Fibroblast of skin of right quadriceps (primary cell): ENCODE measurements at places on chromosomes 4 and X.
A peak's percentile ranks its signal among the peaks of the same experiment; 100 is the strongest.

DNA sequence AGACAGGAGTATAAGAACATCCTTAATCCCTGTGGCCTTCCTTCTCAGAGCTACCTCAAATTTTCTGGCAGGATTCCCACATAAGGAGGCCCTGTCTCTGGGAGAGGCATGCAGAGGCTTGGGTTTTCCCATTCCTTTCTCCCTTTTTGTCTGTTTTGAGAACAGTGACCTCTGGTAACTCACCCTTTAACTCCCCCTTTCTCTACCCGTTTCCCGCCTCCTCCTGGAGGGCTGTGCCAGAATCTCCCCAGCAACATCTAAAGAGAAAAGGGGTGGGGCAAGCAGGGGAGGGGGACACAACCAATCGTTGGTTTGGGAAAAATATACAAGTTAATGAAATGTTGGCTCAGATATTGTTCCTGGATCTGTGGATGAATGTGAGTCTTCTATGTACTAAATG, 303.7 kb upstream of the IRS4 start:
- DNase-seq: no peak

DNA sequence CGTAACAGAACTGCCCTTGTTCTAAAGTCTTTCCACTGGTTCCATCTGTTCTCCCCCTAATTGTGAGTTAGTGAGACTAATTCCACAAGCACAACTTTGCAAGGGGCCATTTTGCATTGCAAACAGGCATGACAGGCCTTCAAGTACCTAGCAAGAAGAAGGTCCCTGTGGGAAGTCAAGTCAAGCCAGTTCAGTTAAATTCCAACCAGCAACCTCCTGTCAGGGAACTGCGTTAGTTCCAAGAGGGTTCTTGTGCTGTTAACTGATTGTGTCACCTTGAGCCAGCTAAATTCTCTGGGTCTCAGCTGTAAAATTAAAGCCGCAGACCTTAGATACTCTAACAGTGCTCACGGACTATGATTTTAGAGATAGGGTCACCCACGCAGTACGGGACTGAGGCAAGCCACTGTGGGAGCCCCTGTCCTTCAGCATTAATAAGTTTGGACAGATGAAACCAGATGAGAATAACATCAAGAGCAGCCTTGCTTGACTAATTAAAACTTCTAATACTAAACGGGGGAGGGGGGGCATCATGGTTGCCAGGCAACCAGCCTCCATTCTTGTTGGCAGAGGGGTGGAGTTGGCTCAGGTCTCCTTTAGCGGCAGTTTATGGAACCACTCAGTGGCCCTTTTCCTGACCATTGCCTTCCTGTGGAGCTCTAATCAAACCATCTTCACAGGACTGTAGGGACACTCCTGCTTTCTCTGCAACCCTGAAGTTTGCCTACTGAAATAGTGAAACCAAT, 24.1 kb upstream of the TMEM150C start:
- DNase-seq: no peak

- DNase-seq: no peak
Observed at GRCh38 chr4:165716472-165716871, 156.6 kb upstream of the TLL1 start.

DNA sequence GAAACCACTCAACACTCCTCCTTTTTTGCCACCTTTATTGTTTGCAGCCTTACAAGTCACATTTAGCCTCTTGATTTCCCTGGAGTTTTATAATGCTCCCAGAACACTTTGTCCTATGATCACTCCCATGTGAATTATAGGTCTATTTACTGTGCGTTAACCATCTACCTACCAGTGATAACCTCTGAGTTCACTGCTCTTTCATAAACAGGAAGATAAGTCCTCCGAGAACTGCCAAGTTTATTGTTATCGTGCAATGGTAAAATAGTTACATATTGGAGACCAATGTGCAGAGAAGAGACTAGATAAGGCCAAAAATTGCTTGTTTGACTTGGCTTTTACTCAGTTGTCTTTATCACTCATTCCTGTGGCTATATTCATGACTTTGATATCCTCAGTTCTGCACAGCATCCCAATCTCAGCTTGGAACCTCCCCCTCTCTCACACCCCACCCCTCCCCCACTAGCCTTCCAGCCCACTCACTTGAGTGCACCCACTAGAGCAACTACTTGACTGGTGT, 12.9 kb upstream of the NUDT9 start:
- DNase-seq: no peak

DNA sequence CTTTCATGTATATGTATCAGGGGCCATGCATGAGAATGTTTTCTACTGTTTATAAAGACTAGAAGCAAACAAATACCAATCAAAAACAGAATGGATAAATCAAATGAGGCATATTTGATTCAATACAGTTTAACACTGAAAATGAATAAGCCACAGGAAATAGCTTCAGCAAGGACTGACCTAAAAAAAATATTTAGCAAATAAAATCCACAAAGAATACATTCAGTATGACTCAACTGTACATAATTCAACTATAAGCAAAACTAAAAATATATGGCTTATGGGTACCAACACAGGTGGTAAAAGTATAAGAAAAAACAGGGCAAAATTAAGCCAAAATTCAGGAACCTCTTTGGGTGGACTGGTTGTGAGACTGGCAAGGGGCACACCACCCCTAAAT, 112.9 kb downstream of the KCNIP4 start:
- no peak for DNase-seq

- DNase-seq: peak; percentile 9
Observed at GRCh38 chr4:3871181-3871852, 105.1 kb downstream of the ADRA2C start.

- DNase-seq: no peak
Observed at GRCh38 chr4:14867847-14868246, 134.4 kb upstream of the CPEB2 start.

DNA sequence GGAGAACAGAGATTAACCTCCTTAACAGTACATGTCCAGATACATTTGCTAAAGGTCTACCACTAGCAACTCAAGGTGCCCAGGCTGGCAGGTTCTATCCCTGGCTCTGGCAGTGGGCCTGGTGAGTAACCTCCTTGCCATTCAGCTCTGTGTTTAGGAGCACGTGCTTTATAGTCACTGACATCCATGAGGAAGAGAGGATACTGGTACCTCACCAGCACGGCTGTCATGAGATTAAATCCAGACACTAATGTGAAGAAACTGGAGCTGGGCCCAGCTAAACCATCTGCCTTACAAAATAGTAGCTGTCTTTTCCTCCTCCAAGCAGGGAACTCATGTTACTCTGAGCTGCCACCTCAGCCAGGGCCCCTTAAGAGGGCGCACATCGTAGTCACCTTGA, 45.3 kb downstream of the GPRASP3 start:
- DNase-seq: peak; percentile 38

DNA sequence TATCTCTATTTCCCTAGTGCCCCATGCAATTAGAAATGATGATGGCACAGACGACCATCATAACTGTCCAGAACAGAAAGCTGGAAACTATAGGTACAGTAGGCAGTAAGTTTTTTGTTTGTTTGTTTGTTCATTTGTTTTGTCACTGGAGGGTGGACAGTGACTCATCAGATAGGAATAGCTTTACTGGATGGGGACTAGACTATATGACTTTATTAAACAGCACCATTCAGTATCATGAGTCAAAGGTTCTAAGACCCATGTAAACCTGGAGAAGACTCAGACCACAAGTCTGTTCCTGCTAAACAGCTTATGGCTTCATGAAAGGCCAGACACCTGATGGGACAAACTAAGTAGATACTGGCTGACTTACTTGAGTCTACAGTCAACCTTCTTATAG, 38.4 kb downstream of the PLAC1 start:
- no peak for DNase-seq

DNA sequence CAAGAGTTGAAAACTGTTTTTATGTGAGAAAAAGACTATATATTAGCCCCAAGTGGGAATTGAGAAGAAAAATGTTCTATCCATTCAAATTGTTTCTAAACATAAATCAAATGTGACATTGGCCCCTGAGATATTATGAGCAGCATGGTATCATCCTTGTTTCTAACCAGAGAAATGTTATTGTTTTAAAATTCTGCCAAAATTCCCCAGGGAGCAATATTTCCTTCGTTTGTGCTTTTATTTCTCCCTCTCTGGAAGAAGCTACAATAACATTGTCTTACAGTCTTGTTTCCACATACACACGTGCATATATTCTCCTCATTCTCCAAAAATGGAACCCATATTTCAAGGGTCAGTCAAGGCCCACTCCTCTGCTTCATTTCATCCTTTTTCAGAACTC, 46.7 kb downstream of the MAGEB17 start:
- DNase-seq: peak; percentile 53

GRCh38 chr4:111562826-111563225, 582.4 kb upstream of the FAM241A start:
- DNase-seq: peak; percentile 92

GRCh38 chr4:189202182-189202868, 738.3 kb upstream of the FRG1 start:
- peak; percentile 83 for DNase-seq

GRCh38 chrX:132615391-132616131, 126.7 kb upstream of the MBNL3 start:
- peak; percentile 8 for DNase-seq

GRCh38 chr4:99723612-99724011, 66.0 kb upstream of the C4orf54 start:
- peak; percentile 5 for DNase-seq

GRCh38 chr4:52588097-52588496, 71.0 kb downstream of the USP46 start:
- DNase-seq: no peak

DNA sequence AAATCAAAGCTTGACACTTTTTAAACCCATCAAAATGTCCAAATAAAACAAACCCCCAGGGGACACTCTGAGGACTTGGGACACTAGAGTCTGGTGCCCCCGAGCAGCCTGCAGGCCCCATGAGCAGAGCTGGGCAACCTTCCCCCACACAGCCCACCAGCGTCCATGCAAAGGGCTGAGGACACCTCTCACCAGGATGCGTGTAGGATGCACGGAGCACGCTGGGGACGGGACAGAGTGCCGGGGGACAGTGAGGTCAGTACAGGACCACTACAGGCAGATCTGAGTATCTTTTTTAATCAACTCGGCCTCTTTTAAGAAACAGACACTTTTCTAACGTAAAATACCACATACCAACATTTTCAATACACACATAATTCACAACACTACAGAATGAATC, 6.9 kb downstream of the GAK start:
- no peak for DNase-seq

DNA sequence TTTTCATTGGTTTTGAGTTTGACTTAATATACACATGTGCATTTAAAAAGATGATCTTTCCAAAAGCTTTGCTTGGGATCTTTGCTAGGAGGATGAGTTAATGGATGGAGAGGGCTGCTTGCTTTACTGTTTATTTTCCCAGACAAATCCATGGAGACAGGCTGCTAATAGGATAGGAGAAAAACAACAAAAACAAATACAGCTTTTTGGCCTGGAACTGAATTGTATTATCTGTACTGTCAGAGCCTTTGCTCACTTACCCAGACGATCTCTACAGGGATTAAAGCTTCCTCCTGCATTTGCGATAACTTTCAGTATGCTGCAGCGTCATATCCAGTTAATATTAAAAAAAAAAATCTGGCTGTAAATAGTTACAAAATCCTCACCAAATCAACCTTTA, 190.8 kb upstream of the NUDT6 start:
- DNase-seq: no peak

GRCh38 chrX:68686097-68686977, 38.9 kb downstream of the STARD8 start:
- peak; percentile 22 for DNase-seq

- DNase-seq: peak; percentile 65
Observed at GRCh38 chr4:186829740-186830449, 106.2 kb upstream of the FAT1 start.

- DNase-seq: peak; percentile 58
Observed at GRCh38 chr4:83851261-83852084, 315.6 kb downstream of the GPAT3 start.

DNA sequence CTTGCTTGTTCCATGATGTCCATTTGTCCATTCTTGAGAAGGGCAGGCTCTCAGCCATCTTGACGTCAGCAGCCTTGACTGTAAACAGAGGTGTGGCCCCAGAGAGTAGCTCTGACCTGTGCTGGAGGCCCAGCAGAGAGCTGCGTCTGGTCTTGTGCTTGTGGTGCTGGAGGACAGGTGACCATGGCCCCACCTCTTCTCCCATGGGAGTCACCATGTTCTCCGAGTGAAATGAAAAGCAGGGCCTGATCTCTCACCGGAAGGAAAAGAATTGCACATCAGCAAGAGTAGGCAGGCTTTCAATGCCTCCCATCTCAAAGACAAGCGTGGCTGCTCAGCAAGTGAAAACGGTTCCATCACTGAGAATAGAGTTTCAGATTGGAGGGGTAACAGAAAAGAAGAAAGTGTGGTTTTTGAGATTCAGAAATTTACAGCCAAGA, 11.5 kb downstream of the PARM1 start:
- no peak for DNase-seq

GRCh38 chr4:38987491-38987890, 44.7 kb downstream of the TMEM156 start:
- DNase-seq: no peak

DNA sequence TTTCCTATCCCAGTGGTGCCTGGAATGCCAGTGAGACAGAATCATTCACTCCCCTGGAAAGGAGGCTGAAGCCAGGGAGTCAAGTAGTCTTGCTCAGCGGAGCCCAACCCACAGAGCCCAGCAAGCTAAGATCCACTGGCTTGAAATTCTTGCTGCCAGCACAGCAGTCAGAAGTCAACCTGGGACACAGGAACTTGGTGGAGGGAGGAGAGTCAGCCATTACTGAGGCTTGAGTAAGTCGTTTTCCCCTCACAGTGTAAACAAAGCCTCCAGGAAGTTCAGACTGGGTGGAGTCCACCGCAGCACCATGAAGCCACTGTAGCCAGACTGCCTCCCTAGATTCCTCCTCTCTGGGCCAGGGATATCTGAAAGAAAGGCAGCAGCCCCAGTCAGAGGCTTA, 283.2 kb upstream of the CPEB2 start:
- peak; percentile 29 for DNase-seq

DNA sequence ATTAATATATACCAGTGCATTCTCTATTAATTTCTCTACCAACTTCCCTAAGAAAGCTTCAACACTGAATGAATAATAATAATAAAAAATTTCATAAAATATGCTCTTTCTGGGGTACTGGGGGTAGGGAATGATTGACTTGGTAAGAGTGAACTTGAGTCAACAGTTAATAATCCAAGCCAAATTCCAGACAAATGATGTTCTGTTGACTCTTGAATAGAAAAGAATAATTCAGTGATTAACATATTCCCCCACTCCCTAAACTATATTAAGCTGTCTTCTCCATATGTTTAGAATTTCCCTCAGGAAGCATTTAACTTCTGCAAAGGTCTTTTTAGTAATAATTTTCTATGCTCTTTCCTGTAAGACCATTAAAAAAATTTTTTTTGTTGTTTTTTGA, 12.3 kb downstream of the PGRMC2 start:
- DNase-seq: peak; percentile 73
